Hematopoietic multipotent progenitor cell treated with erythropoietin and hydrocortisone succinate and interleukin-3 and kit ligand, for 6 days (in vitro differentiated cells): ENCODE measurements at places on chromosomes 2 and 18.

DNA sequence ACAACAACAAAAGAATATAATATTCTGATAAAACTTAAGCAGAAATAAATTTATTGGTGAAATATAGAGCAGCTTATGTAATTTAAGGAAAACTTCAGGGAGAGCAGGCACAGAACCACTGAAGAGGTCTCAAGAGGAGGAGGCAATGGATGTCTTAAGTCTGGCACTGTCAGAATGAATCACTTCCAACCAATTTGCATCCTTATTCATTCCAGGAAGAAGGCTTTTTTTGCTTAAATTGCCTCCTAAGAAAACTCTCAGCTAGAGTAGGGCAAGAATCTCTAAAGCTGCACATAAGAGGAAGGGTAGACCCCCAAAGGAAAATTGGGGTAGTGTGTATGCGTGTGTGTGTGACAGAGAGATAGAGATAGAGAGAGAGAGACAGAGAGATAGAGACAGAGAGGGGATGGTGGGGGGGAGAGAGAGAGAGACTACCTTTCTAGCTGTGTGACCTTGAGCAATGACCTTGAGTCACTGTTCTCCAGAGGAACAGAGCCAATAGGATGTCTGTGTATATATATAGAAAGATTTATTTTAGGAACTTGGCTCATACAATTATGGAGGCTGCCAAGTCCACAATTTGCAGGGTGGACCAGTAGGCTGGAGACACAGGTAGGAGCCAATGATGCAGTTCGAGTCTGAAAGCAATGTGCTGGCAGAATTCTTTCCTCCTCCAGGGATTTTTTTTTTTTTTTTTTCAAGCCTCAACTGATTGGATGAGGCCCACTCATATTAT is 96.4 kb upstream of the LINC00305 start:
- no peak for DNase-seq

GRCh38 chr18:35029103-35029502 is 12.1 kb upstream of the MAPRE2 start:
- DNase-seq: no peak

GRCh38 chr2:203797276-203797675 is 70.3 kb upstream of the CTLA4 start:
- DNase-seq: no peak

DNA sequence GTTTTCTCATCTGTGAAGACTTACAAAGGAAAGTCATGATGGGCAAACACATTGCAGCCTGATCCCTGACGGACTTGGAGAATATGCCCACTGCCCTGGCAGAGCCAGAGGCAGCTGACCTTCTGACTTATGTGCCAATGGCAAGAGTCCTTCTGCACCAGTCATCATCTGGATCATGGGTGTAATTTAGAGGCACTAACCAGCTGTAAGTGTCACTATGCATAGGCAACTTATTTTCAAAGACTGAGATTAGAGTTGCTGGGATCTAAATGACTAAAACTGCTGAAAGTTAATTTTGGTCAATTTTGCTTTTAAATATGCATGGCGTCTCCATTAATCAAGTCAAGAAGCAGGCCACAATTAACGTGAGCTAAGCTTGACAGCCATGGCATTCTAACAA is 261.2 kb downstream of the BCL11A start:
- no peak for DNase-seq

DNA sequence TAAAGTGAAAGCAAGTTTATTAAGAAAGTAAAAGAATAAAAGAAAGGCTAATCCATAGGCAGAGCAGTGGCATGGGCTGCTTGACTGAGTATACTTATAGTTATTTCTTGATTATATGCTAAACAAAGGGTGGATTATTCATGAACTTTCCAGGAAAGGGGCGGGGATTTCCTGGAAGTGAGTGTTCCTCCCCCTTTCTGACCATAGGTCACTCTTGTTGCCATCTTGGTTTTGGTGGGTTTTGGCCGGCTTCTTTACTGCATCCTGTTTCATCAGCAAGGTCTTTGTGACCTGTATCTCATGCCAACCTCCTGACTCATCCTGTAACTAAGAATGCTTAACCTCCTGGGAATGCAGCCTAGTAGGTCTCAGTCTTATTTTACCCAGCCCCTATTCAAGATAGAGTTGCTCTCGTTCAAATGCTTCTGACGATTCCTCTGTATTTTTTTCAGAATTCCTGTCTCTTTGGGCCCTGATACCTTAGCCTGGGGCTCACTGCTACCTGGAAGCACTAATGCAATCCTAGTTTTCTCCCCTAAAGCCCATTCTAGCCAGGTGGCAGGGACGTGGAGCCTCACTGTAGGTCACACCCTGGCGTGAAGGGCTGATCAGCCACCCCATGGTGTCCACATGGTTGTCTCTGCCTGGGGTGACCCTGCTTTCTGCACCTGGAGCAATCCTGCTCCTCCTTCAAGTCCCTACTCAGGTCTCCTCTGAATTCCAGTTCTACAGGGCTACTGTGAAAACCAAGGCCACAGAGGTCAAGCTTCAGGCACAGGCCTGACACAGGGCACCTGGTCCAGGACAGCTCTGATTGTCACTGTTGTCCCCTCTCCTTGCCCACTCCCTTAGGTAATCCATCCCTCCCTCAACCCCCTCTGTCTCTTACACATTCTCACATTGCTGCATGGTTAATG is 6.0 kb upstream of the SLC35F6 start:
- DNase-seq: peak; percentile 24

GRCh38 chr2:8312861-8313830 is 368.7 kb upstream of the ID2 start:
- DNase-seq: peak; percentile 85

GRCh38 chr2:123566291-123566946 is 458.7 kb upstream of the CNTNAP5 start:
- DNase-seq: no peak

- no peak for DNase-seq
Measured at GRCh38 chr2:42118754-42119569, 50.2 kb upstream of the EML4 start.

- DNase-seq: no peak
Measured at GRCh38 chr2:177024765-177025164, 187.8 kb upstream of the HNRNPA3 start.

DNA sequence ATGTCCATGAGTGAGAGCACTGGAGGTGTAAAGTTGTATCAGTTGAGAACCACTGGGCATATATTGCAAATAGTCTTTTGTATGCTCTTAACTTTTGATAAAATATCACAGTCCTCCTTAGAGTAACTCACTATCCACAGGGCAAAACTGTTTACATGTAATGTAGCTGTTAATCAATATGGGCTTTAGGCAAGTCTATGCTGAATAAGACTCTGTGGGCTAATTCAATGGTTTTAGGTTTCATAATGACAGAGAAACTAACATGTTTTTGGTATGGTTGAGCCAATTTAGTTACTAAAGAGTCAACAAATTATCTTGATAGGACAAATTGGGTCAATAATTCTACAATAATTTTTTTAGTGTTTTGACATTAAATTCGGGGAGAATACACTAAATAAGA is 1134.9 kb upstream of the FAM98A start:
- DNase-seq: no peak

DNA sequence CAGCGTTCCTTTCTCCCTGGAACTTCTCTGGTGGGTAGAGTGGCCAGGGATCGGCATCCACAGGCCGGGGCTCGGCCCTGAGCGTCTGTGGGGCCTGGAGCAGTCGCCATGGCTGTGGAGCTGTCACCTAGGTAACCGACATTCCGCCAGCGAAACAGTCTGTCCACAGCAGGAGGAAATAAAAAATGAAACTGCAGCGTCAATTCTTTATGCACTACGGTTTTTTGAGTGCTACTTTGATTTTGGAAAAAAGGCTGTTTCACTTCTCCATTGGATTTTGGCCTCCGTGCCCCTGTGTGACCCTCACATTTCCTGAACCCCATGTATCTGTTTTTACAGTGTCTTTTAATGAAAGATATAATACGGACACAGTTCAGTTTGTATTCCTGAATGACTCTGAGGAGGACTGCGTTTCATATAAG is 163.4 kb downstream of the LDLRAD4 start:
- DNase-seq: peak; percentile 55

DNA sequence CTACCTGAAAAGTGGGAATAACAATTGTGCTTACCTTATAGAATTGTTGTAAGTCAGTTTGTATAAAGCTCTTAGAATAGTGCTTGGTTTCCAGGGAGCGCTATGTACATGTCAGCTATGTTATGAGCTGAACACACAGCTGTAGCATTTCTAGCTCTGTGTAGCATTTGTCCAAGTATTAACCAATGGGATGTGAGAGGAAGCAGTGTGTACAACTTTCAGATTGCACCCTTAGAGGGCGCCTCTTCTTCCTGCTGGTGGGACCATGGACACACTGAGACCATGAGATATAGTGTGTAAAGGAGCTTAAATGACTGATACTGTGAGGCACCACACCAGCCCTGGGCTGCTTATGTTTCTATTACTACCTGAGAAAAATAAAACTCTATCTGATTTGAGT is 380.2 kb downstream of the LNPK start:
- peak; percentile 4 for DNase-seq

- DNase-seq: no peak
Measured at GRCh38 chr18:48778344-48779011, 172.3 kb downstream of the SMAD7 start.

DNA sequence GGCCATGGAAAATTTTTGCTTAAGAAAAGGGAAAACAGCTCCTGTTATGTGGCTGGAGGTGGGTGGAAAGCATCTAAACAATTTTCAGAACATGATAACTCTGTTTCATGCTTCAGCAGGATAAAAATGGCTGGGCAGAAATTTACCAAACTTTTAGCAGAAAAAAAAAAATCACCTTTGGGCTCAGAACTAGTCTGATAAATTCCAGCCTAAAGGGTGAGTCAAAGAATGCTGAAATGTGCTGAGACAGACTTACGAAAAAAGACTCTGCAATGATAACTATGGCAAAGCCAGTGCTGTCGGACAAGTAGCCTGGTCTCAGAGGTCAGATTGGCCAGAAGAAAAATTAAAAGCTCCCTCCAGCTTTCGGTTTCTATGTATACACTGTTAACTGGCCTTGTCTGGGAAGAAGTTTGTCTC is 123.6 kb downstream of the LRATD1 start:
- DNase-seq: no peak

GRCh38 chr2:64111426-64111825 is 32.8 kb downstream of the PELI1 start:
- DNase-seq: no peak

DNA sequence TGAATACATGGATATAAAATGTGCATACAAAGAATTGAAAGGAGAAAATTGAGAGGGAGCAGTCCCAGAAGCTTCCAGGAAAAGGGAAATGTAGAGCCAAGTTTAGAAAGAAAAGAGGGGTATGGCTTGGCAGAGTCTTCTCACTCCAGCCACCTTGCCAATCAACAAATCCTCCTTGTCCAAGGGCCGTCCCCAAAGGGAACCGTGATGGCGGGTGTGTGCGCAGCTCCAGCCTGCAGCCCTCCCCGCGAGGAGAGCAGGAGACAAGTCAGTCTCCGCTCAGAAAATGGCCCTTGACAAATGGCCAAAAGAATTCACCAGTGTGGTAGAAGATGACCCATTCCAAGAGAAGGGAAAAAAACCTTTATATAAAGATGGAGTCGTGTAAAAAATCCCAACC is 448.3 kb upstream of the POU3F3 start:
- DNase-seq: no peak

- DNase-seq: peak; percentile 86
Measured at GRCh38 chr2:70948337-70949003, 12.8 kb downstream of the ATP6V1B1 start.

DNA sequence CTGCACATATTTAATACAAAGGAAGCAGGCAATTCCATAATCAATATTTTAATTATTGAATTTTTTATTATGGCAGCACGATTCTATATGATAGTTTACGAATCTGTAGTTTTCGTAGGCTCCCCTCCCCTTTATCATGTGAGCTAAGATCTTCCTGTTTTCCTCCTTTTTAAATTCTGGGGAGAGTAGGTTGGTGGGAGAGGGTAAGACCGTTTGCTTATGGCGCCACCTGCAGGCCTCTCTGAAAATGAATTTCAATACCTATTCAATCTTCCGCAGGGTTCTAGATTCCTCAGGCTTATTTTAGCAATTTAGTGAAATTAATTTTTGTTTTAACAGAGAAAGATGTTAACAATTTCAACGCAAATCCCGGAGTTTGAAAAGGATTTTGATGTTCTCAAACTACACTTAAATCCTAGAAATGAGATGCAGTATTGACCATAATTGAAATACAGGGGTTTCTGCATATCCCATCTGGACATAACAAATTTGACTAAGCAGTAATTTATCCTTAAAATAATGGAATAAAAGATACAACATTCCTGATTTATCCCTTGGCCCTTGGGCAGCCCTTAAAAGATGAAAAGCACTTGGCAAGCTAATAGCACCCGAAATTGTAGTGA is 12.8 kb upstream of the GBX2 start:
- DNase-seq: peak; percentile 77

DNA sequence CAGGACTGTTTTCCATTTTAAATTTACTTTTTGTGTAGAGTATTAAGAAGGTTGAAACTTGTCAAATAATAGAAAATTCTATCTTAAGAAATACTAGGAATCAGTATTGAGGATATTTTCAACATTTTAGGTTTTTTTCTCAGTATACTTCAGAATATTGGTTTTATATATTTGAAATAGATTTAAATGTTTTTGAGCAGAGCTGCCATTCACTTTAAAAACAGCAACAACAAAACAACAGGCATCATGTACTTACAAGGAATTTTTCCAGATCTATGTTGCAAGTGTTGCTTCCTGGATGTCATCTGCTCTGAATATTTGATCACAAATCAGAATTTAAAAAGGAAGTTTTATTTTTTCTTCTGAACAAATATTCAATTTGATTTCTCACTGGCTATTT is 84.4 kb downstream of the DCDC2C start:
- no peak for DNase-seq
